Neural progenitor cell (in vitro differentiated cells): ENCODE measurements at places on chromosomes 6 and 20. TPM values are rescaled to one million over a fixed set of nuclear protein-coding genes. Genes with fewer than 3 reads are reported as not detected.
A peak's percentile ranks its signal among the peaks of the same experiment; 100 is the strongest.

PHACTR1 gene
- total RNA-seq, result 2.4 and 6.1 TPM in 2 replicates

MEP1A gene
- not detected in 2 replicates for total RNA-seq

MRAP2 gene
- 0.59 and 0.75 TPM in 2 replicates for total RNA-seq

GPSM3 gene
- 3.4 and 4.5 TPM in 2 replicates for total RNA-seq

RPP40 gene
- total RNA-seq, result 19.3 and 23.2 TPM in 2 replicates

MUC22 gene
- 0.03 TPM in 1 of 2 replicates, not detected in the other for total RNA-seq

DNA sequence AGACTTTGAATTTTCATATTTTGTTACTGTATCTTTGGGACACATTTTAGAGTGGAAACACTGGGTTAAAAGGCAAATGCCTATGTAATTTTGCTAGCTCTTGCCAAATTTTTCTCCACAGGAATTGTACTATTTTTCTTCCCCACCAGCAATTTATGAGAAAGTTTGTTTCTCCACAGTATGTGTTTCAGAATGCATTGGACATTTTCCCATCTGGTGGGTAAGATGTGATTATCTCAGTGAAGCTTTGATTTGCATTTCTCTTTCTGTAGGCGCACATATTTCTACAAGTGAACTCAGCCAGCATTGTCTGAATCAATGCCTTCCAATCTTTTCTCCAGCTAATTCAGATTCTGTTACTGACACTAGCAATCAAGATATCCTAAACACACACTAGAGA, 157.8 kb downstream of the RCAN2 start:
- no peaks in the 10 kb centered on the region for H3K4me1 ChIP-seq
- H3K4me3 ChIP-seq, result no peak overlapping the region
- DNase-seq, result no peak

DNA sequence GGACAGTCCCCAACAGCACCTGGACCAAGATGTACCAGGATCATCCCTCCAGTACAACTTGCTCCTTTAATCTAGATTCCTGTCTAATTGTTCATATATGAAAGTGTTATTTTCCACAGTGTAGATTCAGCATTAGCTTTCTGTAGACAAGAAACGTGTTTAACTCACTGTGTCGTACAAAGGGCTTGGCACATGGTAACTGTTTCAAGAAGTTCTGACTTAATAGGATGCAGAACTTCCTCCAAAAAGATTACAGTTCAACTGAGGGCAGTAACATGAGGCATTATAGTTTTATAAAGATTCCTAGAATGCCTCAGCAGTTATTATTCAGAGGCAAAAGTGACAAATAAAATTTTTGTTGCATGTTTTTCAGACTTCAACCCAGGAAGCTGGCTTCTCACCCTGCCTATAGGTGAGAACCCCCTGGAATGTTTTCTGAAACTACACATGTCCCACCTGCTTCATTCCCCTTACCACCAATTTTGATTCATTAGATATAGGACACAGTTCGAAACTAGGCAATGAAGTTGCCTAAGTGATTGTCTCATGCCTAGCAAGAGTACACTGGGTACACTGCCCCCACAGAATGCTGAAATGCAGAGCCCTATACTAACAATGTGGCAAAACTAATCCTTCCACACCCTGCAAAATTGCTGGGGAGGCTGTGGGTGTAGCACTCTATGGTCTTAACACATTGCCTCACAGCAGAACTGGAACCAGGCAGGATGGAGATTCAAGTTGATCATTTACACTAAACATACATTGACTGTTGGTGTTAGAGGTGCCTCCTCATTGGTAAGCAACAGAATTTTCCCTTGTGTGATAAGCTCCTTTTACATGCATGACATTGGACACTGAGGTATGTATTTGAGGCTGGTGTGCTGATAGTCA, 22.6 kb upstream of the SH3BGRL2 start:
- no peaks in the 10 kb centered on the region for H3K36me3 ChIP-seq
- H3K4me3 ChIP-seq, result no peak overlapping the region
- no peaks in the 10 kb centered on the region for H3K4me1 ChIP-seq
- H3K27me3 ChIP-seq, result no peaks in the 10 kb centered on the region

GRCh38 chr6:96675597-96675996, 112.7 kb downstream of the FHL5 start:
- H3K36me3 ChIP-seq, result no peaks in the 10 kb centered on the region
- H3K4me1 ChIP-seq, result no peaks in the 10 kb centered on the region
- H3K27me3 ChIP-seq, result no peaks in the 10 kb centered on the region
- no peak overlapping the region for H3K27ac ChIP-seq
- no peak for DNase-seq
- no peak overlapping the region for H3K4me3 ChIP-seq

GRCh38 chr6:45507186-45507585, 129.5 kb upstream of the SUPT3H start:
- no peaks in the 10 kb centered on the region for H3K27me3 ChIP-seq
- no peak overlapping the region for H3K4me3 ChIP-seq
- DNase-seq, result no peak
- H3K27ac ChIP-seq, result no peak overlapping the region
- no peaks in the 10 kb centered on the region for H3K36me3 ChIP-seq
- peaks cover 12% of the 10 kb centered on the region for H3K4me1 ChIP-seq

DNA sequence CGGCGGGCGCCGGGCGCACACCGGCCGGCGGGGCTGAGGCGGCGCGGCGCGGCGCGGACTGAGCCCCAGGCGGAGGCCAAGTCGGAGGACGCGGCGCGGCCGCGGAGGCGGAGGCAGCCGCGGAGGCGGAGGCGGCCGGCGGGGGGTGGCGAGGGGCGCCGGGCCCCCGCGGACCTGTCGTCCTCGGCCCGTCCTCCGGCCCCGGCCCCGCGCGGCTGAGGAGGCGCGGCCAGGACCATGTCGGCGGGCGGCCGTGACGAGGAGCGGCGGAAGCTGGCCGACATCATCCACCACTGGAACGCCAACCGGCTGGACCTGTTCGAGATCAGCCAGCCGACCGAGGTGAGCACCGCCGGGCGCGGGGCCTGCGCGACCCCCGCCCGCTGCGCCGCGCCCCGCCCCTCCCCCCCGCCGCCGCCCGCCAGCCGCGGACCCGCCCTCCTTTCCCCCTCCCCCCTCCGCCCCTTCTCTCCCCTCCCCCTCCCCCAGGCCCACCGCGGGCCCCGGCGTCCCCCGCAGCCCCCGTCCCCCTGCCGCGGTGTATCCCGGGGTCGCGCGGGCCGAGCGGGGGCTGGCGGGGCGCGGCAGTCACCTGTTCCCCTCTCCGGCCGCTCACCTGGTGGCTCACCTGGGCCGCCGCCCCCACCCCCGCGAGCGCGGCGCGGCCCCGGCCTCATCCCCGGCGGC, at the start of gene AFDN:
Gene AFDN, plus strand, starts transcription at position 16 of the 687 bp plus-strand sequence. Its CDS starts 222 bp downstream, at position 238.
- no peaks in the 10 kb centered on the region for H3K27me3 ChIP-seq
- DNase-seq, result peak; percentile 89
- H3K36me3 ChIP-seq, result peaks cover 3% of the 10 kb centered on the region
- H3K4me1 ChIP-seq, result peaks cover 29% of the 10 kb centered on the region

- H3K36me3 ChIP-seq, result no peaks in the 10 kb centered on the region
- no peak overlapping the region for H3K27ac ChIP-seq
- H3K4me1 ChIP-seq, result no peaks in the 10 kb centered on the region
- DNase-seq, result no peak
- no peaks in the 10 kb centered on the region for H3K27me3 ChIP-seq
These were observed 168.2 kb downstream of the SAMD5 start for GRCh38 chr6:147676495-147677199.

DNA sequence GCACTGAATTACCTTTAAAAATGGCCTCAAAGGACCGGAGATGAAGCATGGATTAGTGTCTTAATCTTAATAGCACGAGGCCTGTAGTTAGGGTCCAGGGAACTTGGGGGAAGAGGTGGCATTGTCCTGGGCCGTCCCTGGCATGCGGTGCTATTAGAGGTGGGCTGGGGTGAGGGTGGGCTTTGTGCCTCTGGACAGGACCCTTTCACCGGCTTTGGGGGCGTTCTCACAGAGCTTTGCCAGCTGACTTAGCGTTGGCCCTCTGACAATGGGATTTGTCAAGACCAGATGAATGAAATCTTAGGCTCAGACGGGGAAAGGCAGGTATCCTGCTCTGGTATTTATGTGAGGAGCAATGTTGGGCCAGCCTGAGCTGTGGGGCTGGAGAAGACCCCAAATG, 59.6 kb downstream of the ERMARD start:
- peak overlapping the region; percentile 53 for H3K27ac ChIP-seq
- H3K4me3 ChIP-seq, result no peak overlapping the region
- no peaks in the 10 kb centered on the region for H3K36me3 ChIP-seq
- H3K27me3 ChIP-seq, result peaks cover 12% of the 10 kb centered on the region
- DNase-seq, result peak; percentile 51

DNA sequence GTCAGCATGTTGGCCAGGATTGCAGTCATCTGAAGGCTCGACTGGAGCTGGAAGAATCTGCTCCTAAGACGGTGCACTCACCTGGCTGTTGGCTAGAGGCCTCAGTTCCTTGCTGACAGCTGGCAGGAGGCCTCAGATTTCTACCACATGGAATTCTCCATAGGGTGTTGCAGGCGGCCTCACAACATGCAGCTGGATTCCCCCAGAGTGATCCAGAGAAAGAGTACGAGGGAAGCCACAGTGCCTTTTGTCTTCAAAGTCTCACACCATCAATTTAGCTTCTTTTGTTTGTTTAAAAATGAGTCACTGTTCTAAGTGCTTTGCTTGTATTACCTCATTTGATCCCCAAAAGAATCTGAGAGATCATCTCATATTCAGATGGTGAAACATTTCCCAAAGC, 65.5 kb upstream of the FYN start:
- H3K27ac ChIP-seq, result no peak overlapping the region
- no peaks in the 10 kb centered on the region for H3K27me3 ChIP-seq
- no peak overlapping the region for H3K4me3 ChIP-seq
- no peak for DNase-seq
- H3K36me3 ChIP-seq, result no peaks in the 10 kb centered on the region
- peaks cover 11% of the 10 kb centered on the region for H3K4me1 ChIP-seq

GRCh38 chr6:165767228-165767627, 104.2 kb upstream of the PDE10A start:
- no peaks in the 10 kb centered on the region for H3K4me1 ChIP-seq
- no peak overlapping the region for H3K4me3 ChIP-seq
- H3K27ac ChIP-seq, result no peak overlapping the region
- no peaks in the 10 kb centered on the region for H3K27me3 ChIP-seq

DNA sequence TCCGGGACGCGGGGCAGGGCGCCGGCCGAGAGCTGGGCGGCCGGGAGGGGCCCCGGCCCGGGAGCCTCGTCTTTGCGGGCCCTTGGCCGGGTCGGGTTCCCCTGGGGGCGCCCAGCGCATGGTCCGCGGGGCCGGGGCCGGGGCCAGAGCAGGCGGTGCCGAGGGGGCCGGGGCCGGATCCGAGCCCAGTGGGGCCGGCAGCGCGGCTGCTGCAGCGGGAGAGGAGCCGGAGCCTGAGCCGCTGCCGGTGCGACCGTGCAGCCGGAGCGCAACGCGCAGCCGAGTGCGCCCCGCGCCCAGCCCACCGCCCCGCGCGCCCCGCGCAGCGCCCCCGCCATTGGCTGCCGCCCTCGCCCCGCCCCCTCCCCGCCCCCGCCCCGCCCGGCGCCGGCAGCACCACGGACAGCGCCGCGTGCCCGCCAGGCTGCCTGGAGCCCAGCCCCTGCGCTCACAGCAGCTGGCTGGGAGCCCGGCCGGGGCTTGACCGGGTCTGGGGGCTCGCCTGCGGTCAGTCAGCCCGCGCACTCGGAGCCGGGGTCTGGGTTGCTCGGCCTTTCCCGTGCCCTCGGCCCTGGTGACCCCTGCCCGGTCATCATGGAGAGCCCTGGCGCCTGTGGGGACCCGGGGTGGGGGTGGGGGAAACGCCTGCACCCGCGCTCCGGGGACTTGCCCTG, at the start of gene HRH3:
Gene HRH3, minus strand, starts transcription at position 287 of the 674 bp plus-strand sequence. CDS start 308 bp downstream, outside the sequence.
- no peaks in the 10 kb centered on the region for H3K36me3 ChIP-seq
- peak; percentile 95 for DNase-seq
- H3K4me3 ChIP-seq, result peak within 1 kb of the TSS; percentile 53
- H3K4me1 ChIP-seq, result peaks cover 25% of the 10 kb centered on the region

DNA sequence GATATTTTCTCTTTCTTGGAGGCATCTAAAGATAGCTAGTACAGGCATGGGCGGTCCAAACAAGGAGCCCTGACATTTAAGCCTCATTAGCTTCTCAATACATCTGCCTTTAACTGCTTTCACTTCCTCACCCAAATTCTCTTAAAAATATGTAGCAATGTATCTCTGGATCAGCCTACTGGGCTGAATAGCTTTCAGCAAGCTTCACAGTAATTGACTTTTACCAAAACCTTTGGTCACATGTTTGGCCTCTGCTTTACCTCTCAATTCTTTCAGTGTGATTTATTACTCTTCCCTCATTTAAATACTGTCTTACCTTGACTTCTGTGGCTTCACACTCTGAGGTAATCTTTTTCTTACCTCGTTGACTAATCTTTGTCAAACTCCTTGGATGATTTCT, 1618.1 kb downstream of the GRIK2 start:
- no peaks in the 10 kb centered on the region for H3K36me3 ChIP-seq
- H3K27ac ChIP-seq, result no peak overlapping the region
- H3K4me1 ChIP-seq, result no peaks in the 10 kb centered on the region
